H9 (cell line): ENCODE measurements at places on chromosomes 13 and 19. TPM values are rescaled to one million over a fixed set of nuclear protein-coding genes. Genes with fewer than 3 reads are reported as not detected.

Gene IL12RB1
- total RNA-seq, result not detected in 2 replicates

DNA sequence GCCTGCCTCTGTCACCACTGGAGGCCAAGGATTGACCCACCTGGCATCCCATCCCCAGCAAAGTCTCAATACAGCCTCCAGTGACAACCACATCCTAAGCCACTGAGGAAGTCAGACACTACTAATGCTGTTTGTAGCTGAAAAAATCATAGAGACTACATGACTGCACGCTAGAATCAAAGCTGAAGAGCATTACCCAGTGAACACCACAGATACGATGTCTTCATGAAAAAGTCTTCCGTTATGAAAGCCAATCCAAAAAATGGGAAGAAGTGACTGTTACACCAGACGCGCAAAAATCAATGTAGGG is 11.1 kb upstream of the NUP62 start:
- no peak for DNase-seq

- DNase-seq, result no peak
Measured at GRCh38 chr13:100619940-100620339, 31.4 kb upstream of the GGACT start.

- DNase-seq, result no peak
Measured at GRCh38 chr19:32653599-32653915, 21.4 kb downstream of the ANKRD27 start.

DNA sequence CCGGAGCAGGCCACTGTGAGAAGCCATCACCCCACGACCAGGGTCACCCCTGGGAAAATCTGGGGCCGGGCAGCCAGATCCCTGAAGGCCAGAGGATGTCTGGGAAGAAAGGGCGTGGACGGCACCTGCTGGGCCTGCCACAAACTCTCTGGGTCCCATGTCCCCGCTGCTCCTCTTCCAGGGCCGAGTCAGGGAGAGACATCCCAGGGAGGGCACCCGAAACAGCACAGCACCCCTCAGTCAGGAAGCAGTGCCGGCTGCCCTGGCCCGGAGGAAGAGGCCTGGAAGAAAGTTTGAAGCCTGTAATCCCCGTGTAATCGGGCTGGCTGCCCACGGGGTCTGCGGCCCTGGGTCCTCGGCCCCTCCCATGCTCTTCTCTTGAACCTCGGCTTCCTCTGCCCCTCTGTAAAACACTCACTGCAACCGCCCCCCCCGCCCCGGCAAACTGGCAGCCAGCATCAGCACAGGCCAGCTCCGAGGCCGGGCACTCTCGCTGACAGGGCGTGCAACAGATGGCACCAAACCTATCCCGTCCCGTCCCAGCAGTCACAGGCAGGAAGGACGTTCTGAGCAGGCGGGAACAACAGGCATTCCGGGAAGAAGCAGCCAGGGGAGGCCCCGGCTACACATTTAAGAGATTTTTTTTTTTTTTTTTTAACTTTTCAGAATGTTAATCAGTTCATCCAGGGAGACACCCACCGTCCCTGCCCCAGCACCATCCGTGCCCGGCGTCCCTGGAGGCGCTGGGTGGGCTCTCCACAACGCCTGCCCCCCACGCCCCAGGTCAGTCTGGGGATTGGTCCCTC is 1.5 kb downstream of the SBNO2 start:
- DNase-seq, result no peak

- DNase-seq, result no peak
Measured at GRCh38 chr13:114144606-114145244, 12.3 kb upstream of the RASA3 start.

Gene DAND5
- total RNA-seq, result 0.11 and 0.13 TPM in 2 replicates

- no peak for DNase-seq
Measured at GRCh38 chr13:32530841-32531253, 7.7 kb downstream of the N4BP2L2 start.

DNA sequence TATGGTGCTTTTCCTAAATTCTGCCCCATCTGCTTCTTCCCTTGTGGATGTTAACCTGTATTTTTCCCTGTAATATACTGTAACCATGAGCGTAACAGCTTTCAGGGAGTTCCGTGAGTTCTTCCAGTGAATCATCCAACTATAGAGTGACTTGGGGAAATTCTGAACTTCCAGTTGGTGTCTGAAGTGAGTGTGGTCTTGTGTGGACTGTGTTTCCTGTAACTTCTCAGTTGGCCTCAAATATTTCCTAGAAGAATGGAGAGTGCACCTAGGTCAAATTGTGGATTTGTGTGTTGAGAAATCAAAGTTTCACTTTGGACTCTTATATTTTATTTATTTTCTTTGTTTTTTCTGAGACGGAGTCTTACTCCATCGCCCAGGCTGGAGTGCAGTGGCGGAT is 11.0 kb upstream of the ZNF766 start:
- DNase-seq, result no peak

DNA sequence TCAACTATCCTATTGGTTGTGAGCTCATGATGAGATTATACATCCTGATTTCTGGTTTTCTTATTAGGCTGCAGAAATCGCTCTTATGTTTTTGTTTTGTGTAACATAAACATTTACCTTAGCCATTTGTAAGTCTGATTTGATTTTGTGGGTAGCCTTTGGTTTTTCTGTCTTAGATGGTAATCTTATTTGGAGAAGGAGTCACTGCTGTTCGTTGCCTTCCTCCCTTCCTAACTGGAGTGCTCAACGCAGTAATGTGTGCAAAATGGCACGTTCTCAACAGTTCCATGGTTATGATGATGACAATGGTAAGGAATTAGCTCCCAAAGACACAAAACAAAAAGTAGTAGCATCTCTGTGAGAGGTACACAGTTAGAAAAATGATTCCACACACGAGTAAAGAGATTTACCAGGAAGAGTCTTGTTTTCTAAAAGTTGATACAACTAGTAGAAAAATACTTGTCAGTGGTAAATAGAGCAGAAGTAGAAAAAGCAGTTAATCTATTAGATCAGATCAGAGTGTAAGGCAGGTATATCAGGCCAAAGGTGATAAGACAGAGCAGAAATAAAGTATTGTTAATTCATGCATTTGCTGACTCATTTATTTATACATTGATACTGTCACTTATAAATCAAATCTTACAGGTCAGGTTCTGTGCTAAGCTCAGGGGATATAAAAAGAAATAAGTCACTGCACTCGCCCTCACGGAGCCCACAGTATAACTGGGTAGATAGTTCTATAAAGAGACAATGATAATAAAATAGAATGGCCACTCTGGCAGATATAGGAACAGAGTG is 270.0 kb downstream of the NALCN start:
- no peak for DNase-seq

DNA sequence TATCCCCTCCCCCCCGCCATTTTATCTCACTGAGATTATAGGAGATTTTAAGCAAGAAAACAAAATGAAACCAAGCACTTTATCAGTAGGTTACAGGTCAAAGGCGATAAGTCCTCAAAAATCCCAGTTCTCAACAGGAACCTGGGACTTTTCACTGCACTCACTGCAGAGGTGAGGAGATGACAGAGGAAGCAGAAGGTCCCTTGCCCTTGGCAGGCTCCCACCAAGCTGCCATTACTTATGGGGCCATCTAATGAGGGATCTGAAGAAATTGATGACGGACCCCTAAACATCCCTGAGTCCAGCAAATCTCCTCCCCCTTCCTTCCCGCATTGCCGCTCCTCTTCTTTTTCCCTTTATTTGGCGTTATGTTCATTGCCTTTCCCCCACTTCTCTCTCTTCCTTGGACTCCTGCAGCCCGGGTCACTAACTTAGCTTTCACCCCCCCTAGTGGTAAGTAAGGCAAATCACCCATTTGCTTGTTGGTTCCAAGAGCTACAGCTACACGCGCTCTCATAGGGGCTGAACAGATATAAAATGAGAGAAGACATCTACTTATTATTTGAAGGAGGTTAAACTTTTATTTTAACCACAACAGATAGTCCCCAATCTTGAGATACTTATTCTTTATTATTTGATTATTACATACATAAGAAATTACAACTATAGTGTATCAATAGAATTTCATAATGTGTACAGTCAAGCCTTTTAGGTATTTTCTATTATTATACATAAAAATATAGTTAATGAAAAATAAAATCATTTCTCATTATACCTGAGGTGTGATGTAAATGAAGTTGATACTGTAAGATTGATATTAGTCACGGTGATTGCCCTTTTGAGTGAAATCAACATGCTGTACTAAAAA is 52.0 kb upstream of the ARGLU1 start:
- DNase-seq, result peak; percentile 51

DNA sequence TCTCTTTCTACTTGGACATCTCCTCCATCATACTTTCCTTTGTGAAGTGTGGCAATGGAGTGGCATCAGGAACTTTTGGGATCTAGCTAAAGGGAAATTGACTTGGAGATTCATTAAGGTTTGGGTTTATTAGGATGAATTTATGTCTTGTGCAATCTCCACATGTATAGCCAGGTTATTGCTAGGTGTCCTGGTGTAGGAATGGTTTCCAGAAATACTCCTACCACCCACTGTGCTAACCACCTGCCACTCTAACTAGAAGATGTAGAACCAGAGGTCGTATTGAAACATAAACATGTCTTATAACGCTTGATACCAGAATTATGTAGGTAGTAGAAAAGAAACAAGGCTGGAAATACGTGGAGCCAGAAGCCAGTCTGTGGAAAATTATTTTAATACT is 38.1 kb upstream of the MED4 start:
- no peak for DNase-seq

Gene CALR3
- total RNA-seq, result 0.44 and 0.53 TPM in 2 replicates

- no peak for DNase-seq
Measured at GRCh38 chr13:22569811-22570210, 611.0 kb upstream of the SGCG start.

DNA sequence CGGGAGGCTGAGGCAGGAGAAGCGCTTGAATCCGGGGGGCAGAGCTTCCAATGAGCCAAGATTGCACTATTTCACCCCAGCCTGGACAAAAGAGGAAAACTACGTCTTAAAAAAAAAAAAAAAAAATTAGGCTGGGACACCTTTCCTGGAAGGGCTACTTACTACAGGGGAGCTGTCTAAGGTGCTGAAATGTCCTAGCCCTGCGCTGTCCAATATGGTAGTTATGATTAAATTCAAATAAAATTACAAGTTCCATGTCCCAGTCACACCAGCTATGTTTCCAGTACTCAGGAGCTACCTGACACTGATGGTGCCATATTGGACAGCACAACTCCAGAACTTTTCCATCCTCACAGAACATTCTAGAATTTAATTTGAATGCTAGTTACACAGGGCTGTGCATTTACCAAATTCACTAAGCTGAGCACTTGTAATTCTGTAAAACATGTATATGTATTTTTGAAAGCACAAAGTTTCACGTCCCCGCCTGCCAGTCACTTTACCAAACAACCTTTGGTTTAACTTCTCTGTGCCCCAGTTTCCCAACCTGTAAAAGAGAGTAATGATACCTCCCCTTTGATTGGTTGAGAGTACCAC is 9.2 kb upstream of the ZSCAN22 start:
- no peak for DNase-seq

DNA sequence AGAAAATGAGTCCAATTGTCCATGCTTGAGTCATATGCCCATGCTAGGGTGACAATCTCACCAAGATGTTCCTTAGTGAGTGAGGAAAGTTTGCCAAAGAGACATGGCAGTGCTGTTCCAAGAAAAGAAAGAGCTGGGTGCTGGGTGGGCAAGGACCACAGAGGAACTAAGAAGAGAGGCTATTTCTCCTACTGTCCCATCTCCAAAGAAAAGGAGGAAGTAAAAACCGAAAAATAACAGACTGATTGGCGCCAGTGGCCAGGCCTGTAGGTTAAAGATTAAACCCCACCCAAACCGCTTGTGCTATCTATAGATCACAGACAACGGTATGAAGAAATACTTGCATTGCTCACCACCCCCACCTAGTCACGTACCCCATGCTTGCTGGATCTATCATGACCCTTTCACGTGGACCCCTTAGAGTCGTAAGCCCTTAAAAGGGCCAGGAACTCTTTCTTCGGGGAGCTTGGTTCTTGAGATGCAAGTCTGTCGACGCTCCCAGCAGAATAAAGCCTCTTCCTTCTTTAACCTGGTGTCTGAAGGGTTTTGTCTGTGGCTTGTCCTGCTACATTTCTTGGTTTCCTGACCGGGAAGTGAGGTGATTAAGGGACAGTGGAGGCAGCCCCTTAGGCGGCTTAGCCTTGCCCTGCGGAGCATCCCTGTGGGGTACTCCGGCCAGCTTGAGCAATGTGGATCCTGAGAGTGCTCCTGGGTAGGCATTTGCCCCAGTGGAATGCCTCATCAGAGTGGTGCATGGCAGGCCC is 606.5 kb downstream of the UQCRFS1 start:
- DNase-seq, result no peak

DNA sequence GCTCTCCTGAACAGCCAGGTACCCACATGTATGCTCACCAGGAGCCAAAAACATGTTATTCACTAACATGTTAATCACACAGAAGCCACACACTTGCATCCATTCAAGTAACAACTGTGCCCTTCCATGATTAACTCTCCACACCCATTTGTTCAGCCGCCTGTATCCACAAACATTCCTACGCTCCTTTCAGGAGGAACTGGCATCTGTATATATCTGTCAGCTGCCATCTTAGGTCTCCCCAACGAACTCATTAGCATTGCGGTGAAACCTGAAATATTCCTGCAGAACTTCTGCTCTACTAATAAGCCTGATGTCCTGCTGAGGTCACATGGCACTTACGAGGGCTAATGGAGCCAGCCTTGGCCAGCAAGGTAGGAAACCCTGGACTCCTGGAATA is 33.0 kb downstream of the OLFM2 start:
- no peak for DNase-seq

DNA sequence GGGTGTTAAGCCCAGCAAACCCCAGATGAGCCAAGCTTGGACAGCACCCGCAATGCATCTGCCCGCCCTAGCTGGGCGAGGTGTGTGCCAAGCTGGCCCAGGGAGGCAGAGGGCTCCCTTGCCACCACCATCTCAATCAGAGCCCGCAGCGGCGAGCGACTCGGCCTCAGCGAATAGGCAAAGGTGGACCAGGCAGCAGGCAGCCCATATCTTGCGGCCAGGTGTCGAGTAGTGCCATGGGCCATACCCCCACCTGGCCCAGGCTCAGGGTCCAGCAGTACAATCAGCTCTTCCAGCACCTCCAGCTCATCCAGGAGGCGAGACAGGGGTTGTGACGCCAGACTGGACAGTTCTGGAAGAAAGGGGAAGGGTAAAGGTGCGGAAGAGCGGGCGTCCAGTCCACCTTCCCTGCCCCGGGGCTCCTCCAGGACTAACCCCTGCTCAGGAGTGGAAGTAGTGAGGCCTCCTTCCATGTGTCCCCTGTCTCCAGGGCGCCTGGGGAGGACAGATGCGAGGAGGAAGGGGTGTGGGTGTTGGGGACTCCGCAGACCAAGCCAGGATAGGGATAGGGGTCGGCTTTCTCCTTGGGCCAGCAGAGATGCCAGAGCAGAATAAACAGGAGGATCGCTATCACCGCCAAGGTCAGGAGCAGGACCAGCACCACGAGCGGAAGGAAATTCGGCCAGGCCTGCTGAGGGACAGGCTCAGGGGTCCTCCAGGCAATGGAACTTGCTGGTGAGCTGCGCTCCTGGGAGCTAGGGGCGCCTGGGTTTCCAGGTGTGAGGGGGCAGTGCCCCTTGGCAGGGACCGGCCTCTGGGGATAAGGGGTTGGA is 2.8 kb downstream of the IGFLR1 start:
- DNase-seq, result no peak

- DNase-seq, result peak; percentile 73
Measured at GRCh38 chr19:55454787-55455243, 6.6 kb downstream of the ISOC2 start.

Gene PPAN
- total RNA-seq, result 150 and 157 TPM in 2 replicates
